Activated naive CD4-positive, alpha-beta T cell treated with anti-CD3 and anti-CD28 coated beads, Interleukin-2, amount 50 U/mL, for 16 hours (primary cell): ENCODE measurements at places on chromosomes 2 and 18.

GRCh38 chr2:56211048-56211447, 27.3 kb downstream of the CCDC85A start:
- no peak for DNase-seq

GRCh38 chr2:189641002-189641401, 20.3 kb upstream of the ASNSD1 start:
- DNase-seq = no peak

GRCh38 chr2:110744429-110744828, 12.1 kb downstream of the ACOXL start:
- DNase-seq = no peak

DNA sequence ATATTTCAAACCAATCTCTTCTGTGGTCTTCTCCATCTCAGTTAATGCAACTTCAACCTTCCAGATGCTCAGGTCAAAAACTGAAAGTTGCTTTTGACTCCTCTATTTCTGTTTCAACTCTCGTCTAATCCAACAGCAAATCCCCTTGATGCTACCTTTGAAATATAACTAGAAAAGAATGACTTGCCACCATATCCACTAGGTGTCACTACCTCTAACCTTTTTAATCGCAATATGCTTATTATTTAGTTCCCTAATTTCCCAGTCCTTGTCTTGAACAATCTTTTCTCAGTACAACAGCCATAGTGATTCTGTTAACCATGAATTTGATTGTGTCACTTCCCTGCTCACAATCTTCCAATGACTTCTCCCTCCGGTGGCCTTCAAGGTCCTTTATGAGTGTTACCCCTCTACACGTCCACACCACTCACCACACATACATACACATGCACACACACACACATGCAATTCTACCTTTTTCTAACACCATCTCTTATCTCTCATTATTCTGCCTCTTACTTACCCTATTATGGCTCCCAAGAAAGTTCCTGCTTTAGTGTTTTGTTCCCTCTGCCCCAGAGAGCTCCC, 245.5 kb upstream of the KCNJ3 start:
- DNase-seq = no peak

- DNase-seq = no peak
These were observed 33.9 kb downstream of the MBP start for GRCh38 chr18:77098538-77099174.

DNA sequence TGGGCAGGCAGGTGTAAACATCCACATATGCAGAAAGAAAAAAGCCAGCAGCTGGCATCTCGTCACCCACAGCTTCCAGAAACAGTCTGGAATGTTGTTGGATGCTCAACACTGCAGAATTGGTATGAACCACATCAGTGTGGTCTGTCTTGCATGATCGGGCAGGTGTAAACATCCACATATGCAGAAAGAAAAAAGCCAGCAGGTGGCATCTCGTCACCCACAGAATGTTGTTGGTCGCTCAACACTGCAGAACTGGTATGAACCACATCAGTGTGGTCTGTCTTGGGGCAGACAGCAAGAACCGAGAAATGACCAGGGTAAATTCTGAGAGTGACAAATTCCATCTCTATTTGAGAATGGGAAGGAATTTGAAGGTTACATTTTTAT, 39.6 kb downstream of the DOCK10 start:
- peak; percentile 30 for DNase-seq

DNA sequence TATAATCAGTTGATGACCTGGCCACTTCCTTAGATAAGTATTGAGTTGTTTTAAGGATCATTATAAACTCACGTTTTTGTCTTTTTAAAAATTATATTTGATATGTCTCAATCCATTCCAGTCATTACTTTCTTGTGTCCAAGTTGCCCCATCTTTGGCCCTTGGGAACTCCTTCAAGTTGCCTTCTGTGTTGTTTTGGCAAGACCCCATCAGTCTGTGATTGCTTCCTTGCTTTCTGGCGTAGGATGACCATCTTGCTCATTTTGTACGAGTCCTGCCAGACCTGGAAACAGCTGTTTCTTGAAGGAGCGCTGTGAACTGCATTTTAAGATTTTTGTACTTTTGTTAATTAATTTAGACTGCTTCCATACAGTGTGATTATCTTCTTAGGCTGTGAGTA, 68.9 kb upstream of the ITM2C start:
- no peak for DNase-seq

GRCh38 chr2:181420259-181421130, 36.7 kb upstream of the ITGA4 start:
- DNase-seq = no peak

- no peak for DNase-seq
These were observed 249.7 kb upstream of the NCKAP5 start for GRCh38 chr2:133817680-133818566.

DNA sequence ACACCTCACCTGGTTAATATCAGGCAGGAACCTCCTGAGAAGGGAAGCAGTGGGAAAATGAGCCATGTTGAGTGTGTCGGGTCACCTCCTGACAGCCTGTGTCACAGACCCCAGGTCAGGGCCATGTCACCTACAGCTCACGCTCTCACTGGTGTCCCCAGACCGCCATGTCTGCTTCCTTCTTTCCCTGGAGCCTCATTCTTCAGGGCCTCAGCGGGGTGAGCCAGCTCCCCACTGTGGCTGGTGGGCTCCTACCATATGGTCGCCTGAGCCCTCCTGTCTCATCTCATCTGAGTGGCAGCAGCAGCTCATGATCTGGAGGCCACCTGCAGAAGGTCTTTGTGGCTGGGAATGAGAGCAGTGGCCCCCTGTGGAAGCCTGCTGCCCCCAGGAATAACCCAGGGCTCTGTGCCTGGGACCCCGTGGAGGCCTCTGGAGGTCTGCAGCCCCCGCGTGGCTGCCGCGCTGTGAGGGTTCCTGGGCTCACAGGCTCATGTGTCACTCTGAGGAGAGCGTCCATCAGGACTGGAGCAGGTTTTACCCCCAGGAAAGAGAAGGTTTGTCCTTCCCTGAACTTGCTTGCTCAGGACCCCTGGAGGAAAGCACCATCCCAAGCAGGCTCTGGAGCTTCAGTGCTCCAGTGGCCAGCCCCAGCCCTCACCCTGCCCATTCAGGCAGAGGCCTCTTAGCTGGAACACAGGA, 56.4 kb downstream of the FAM168B start:
- DNase-seq = no peak

- no peak for DNase-seq
These were observed 86.6 kb downstream of the TMEM182 start for GRCh38 chr2:102848366-102848839.

- no peak for DNase-seq
These were observed 265.5 kb downstream of the ATAD2B start for GRCh38 chr2:23661276-23662050.

- no peak for DNase-seq
These were observed 3.8 kb upstream of the NFE2L2 start for GRCh38 chr2:177268187-177268871.

GRCh38 chr2:203871371-203871983, 3.9 kb downstream of the CTLA4 start:
- DNase-seq = peak; percentile 19

- no peak for DNase-seq
These were observed 3.7 kb downstream of the RAMP1 start for GRCh38 chr2:237863102-237863511.

DNA sequence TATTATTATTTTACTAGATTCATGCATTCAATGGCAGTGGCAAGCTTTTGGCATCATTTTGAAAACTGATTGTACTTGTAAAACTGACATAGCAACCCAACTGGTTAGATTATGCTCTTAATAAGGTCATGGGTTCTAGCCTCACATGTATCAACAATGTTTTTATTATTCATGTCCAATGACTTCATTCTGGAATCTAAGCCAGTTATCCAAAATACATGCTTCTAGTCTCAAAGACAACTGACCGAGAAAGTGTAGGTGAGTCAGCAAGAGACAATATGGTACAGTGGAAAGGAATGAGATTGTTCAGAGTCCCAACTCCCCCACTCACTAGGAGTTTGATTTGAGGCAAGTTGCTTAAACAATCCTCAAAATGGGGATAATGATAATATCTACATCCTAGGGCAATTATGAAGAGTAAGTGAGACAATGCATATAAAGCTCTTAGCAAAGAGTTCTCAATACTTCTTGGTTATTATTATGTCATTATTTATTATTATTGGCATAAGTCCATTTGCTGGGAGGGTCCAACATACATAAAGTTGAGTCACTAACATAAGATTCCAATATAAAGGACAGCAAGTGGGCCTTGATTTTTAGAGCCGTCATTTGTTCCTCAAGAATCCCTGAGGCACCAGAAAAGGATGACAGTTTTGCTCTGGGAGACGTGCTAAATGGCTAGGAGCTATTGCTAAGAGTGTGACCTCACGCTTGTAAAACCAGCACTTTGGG, 99.4 kb downstream of the NEB start:
- DNase-seq = no peak

- no peak for DNase-seq
These were observed 1094.7 kb upstream of the DDX18 start for GRCh38 chr2:116719836-116720235.

- peak; percentile 18 for DNase-seq
These were observed 675 bp upstream of the SPIRE1 start for GRCh38 chr18:12658426-12659138.

GRCh38 chr2:16071865-16072637, 131.7 kb downstream of the MYCN start:
- no peak for DNase-seq

GRCh38 chr18:11073971-11074370, 75.4 kb downstream of the PIEZO2 start:
- DNase-seq = no peak

- DNase-seq = no peak
These were observed 1096.1 kb upstream of the NRXN1 start for GRCh38 chr2:52128081-52128480.

GRCh38 chr2:46544581-46544980, 65.2 kb downstream of the TMEM247 start:
- DNase-seq = no peak

- no peak for DNase-seq
These were observed 8.7 kb downstream of the TTC39C start for GRCh38 chr18:24023185-24023814.

DNA sequence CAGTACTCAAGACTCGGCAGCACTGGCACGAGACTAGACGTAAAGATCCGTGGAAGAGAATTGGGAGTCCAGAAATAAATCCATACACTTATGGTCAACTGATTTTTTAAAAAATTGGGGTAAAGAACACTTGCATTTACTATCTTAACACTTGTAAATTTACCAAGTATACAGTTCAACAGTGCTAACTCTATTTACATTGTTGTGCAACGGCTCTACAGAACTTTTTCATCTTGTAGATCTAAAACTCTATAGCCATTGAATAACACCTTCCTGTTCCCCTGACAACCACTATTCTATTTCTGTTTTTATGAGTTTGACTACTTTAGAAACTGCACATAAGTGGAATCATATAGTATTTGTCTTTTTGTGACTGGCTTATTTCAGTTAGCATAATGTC, 129.4 kb upstream of the SP3 start:
- DNase-seq = no peak

GRCh38 chr2:216236486-216236885, 127.3 kb downstream of the XRCC5 start:
- DNase-seq = no peak

GRCh38 chr2:56376699-56377665, 193.2 kb downstream of the CCDC85A start:
- no peak for DNase-seq

DNA sequence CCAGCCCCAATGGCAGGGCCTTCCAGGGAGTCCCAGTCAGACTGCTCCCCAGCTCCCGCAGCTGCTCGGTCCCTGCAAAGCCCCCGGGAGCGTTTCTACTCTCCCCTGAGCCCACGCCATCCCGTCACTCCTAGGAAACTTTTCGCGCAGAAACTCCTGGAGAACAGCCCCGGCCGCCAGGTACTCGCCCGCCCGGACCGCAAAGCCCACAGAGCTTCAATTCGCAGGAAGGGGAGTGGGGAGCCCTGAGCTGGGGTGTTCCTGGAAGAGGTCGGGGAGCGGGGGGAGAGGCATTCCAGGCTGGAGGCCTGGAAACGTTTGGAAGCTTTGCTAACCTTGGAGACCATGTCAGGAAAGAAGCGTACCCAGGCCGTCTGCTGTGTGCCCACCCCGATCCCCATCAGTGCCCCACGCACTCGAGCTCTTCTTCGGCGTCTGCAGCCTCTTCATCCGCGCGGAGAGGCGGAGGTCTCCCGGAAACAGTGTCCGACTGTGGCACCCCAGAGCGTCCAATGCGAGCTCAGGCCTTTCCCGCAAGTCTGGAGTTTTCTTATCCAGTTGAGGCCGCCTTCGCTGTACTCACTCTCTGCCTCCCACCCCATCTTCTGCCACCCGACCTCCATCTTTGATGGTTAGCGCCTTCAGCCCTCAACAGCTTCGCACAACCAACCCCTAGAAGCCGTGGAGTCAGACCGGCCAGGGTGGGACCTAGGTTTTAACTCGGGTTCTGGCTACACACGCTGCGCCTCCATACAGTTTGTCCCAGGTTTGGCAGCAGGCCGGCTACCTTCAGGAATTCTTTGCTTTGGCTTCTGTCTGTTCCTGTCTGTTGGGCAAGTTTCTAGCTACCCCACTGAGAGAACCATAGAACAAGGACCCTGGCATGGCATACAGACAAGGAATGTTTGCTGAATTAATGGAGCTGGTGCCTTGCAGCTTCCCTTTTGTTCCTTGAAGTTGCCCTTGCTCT, 3.7 kb downstream of the PCGF1 start:
- DNase-seq = no peak

DNA sequence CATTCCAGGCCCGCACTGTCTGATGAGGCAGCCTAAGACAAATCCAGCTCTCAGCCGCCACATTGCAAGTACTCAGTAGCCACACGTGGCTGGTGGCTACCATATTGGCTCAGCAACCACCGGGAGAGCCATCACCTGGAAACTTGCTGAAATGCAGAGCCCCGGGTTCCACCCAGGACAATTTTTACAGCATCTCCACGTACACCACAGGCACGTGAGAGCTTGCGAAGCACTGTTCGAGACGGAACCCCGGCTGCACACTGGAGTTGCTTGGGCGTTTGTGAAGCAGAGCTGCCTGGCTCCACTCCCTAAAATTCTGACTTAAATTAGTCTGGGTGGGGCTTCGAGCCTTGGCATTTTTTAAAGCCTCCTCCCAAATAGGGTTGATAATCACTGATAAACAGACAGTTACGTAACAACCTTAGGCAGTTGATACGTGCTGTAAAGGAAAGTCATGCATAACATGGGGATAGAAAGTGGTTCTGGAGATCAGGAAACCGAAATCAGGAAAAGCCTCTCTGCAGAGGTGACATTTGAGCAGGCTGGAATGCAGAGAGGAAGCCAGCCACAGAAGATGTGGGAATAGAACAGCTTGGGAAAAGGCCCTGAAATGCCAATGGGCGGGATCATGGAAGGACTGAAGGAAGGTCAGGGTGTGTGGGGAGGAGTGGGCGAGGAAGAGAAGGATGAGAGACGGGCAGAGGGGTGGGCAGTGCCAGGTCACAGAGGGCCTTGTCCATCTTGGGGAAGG, 6.2 kb downstream of the ASAP2 start:
- no peak for DNase-seq

GRCh38 chr2:160043265-160043664, 19.1 kb downstream of the PLA2R1 start:
- no peak for DNase-seq
